ENCODE measurements at places on chromosomes 16 and 17.

- DNase-seq: peak; percentile 92
Observed at GRCh38 chr16:69410219-69410990, 14.0 kb upstream of the CYB5B start.

DNA sequence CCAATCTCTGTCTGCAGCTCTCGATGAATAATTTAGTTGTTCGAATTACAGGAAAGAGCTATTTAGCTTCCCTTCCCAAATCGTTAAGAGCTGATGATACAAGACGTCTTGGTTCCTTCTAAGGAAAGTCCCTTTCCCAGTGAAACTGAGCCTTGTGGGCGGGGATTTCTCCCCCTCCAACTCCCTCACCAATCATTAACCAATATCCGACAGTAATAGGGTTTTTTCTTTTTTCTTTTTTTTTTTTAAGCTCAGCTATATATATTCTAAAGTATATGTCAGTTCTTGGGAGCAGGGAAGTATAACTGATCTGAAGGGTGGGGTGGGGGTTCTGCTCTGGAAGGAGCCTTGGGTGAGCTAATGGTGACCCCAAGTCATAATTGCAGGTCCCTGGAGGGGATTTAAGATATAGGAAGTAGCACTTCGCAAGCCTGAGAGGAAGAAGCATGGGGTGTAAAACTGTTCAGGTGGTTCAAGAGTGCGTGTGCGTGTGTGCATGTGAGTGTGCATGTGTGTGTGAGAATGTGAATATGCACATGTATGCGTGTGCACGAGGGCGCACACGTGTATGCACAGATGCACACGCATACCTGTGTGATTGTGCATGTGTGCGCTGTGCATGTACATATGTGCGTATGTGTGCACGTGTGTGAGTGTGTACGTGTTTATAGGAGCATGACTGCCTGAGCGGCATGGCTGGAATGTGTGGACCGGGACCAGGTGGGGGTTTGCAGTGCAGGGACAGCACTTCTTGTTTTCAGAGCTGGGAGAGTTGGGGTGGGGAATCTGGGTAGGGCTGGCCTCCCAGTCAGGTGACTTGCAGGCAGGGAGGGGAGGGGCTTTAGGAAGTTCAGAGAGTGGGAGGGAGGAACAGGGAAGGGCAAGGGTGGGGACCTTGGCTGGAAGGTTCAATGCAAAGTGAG is 42.7 kb downstream of the SOCS3 start:
- no peak for DNase-seq

DNA sequence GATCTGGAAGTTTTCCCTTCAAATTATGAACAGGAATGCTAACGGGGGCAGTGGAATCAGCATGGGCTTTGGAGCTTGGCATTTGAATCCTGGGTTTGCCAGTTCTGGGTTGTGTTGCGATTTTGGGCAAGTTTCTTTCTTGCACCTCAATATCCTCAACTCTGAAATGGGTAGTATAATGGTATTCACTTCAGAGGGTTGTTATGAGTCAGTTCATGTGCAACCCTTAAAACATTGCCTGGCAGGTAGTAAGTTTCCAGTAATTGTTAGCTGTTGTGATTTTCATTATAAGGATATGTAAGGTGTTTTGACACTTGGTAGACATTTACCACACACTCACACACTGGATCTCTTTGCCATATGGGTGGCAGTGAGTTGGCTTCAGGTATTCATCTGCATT is 33.4 kb downstream of the SNX29 start:
- DNase-seq: no peak

- no peak for DNase-seq
Observed at GRCh38 chr16:2686912-2687507, 4.7 kb downstream of the KCTD5 start.

- no peak for DNase-seq
Observed at GRCh38 chr16:57244463-57244766, 644 bp upstream of the ARL2BP start.

DNA sequence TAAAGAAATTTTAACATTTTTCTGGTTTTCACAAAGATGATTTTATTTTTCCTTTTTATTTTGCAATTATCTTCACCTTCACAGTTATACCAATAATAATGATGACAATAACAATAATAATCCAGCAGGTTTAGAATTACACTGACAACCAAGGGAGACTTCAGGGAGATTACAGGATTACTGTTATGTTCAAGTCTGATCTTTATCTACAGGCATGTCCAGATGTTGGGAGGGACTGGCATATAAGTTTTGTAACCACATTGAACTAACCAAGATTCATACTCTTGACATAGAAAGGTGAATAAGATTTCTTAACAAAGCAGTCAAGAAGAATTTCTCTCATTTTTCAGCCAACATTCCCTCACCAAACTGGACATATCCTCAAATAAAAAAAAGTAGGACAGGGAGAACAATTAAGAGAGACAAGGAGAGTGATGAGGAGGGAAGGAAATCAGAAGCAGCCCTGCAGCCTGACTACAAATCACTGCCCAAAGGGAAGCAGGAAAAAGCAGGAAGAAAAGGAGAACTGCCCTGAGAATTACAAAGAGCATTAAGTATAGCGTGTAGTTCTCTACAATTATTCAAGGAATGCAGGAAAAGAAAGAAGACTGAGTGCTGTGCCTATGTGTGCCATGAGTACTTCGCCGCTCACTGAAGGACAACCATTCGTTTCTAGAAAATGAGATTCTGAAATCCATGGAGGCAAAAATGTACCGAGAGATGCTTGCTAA is 155.7 kb upstream of the C17orf78 start:
- DNase-seq: no peak

GRCh38 chr16:12459391-12460063 is 344.2 kb downstream of the CPPED1 start:
- no peak for DNase-seq

DNA sequence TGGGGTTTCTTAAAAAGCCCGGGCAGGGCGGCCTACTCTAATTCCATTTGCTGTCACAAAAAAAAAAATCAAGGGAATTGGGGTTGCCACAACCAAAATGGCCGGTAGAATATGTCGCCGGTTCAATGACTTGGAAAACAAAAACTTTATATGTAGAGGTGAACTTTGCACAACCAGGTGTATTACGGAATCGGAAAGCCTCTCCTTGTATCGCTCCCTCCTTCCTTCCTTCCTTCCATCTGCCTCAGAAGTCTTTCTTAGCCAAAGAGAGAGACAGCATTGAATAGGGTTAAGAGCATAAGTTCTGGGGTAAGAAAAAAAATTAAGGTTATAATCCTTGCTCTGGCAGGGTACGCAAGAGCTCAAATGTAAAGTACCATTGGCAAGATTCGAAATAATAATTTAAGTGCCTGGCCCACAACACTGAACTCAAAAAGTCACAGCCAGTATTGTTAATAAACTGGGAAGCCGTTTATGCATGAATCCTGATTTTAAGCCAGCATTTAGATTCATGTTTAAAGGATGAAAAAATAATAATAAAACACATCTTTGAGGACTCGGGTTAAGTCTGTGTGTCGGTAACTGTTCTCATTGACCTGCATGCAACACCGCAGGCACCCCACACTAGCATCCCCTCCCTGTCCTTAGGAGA is 522 bp upstream of the GLG1 start:
- no peak for DNase-seq

GRCh38 chr16:30553393-30553899 is 4.7 kb downstream of the ZNF764 start:
- DNase-seq: no peak

DNA sequence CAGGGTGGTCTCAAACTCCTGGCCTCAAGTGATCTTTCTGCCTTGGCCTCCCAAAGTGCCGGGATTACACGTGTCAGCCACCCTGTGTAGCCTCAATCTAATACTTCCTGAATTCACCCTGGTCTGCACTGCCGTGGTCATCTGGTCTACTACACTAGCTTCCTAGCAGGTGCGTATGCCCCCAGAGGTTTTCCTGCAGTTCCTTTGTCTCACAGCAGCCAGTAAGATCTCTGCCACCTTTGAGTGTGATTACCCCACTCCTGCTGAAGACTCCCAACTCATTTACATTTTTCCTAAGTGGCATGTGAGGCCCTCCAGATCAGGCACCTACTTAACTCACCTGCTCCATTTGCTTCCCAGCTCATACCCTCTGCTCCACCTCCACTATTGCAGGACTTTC is 5.1 kb upstream of the DDX19A start:
- no peak for DNase-seq

- no peak for DNase-seq
Observed at GRCh38 chr17:34416116-34416515, 53.1 kb upstream of the CCL1 start.

- DNase-seq: no peak
Observed at GRCh38 chr17:64661726-64661975, 456 bp downstream of the SMURF2 start.

DNA sequence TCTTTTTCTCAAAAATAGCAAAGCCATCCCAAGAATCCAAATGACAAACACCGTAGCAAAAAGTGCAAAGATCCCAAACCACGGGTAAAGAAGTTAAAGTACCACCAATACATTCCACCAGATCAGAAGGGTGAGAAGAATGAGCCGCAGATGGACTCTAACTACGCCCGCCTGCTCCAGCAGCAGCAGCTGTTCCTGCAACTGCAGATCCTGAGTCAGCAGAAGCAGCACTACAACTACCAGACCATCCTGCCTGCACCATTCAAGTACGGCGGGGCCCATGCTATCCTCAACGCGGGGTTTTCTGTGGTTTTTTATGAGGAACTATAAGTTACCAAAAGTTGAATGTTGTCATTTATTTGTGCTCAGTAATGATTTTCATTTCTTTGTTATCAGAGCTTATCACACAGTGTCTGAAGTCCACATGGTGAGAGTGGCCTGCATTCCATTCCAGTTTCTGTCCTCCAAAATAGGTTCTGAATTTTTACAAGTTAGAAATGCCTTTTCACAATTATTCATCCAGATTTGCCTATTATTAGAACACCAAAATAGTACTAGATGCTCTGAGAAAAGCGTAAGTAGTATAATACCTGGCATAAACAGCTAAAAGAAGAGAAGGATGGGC is 169.2 kb downstream of the MRTFB start:
- DNase-seq: peak; percentile 8

DNA sequence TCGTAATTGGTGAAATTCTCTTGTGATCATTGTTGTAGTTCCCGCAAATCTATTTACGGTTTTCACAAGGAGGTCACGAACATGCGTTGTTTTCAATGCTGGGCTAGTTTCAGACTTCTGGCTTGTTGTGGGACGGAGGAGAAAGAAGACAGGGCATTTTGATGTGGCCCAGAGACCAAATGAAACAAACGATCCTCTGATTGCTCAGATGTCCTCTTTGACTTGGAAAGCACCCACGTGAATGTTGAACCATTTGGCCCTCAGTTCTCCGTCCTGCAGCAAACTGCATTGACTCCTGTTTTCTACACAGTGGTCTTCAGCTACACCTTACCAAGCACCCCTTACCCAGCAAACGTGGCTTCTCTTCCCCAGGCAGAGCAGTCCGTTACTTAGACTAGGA is 391.0 kb downstream of the WWOX start:
- DNase-seq: no peak

- peak; percentile 21 for DNase-seq
Observed at GRCh38 chr16:74700116-74700437, 585 bp downstream of the MLKL start.

GRCh38 chr16:22013486-22013885 is 5.6 kb downstream of the MOSMO start:
- no peak for DNase-seq

GRCh38 chr16:57863434-57864160 is 61.3 kb upstream of the KIFC3 start:
- DNase-seq: peak; percentile 83

GRCh38 chr16:28902909-28903308 is 22.1 kb downstream of the RABEP2 start:
- no peak for DNase-seq

- no peak for DNase-seq
Observed at GRCh38 chr16:62715701-62716100, 679.5 kb upstream of the CDH8 start.

Measured in cardiac fibroblast (primary cell).